ENCODE measurements at places on chromosomes 5 and 9. TPM values are rescaled to one million over a fixed set of nuclear protein-coding genes. Genes with fewer than 3 reads are reported as not detected.
A peak's percentile ranks its signal among the peaks of the same experiment; 100 is the strongest.

DNA sequence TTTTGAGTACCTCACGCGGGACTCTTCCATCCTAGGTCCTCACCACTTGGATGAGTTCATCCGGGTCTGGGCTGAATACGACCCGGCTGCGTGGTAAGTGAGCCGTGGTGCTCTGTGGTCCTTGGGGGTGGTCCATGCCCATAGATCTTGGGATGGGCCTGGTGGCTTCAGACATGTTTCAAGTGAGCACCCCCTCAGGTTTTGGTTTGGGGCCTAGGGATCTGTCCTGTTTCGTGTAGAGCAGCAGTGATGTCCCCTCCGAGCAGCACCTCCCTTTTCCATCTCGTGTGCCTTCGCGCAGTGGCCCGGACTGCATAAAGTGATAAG, 218.9 kb downstream of the CACNA1B start:
- DNase-seq: no peak
- H3K27ac ChIP-seq: no peak overlapping the region
- H3K36me3 ChIP-seq: no peaks in the 10 kb centered on the region
- no peaks in the 10 kb centered on the region for H3K27me3 ChIP-seq
- H3K4me3 ChIP-seq: no peak overlapping the region

The EFCAB9 gene
- not detected for total RNA-seq

DNA sequence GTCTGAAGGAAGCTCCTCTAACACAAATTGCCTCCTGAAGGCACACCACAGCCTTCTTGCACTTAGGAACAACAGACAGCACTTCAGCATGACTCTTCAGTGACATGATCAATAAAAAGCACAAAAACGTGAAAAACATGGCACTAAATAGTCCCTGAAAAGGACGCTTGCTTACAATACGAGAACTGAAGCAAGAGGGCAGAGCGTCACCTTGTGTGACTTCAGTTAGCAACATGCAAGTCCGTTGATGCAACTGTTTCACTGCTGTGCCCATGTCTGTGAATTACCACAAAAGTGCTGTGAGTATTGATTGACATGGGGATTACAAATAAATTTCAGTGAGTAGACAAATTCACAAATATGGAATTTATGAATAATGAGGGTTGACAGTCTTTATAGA, 219.9 kb upstream of the GAS1 start:
- no peaks in the 10 kb centered on the region for H3K36me3 ChIP-seq
- H3K4me1 ChIP-seq: no peaks in the 10 kb centered on the region
- H3K27ac ChIP-seq: no peak overlapping the region
- DNase-seq: no peak

DNA sequence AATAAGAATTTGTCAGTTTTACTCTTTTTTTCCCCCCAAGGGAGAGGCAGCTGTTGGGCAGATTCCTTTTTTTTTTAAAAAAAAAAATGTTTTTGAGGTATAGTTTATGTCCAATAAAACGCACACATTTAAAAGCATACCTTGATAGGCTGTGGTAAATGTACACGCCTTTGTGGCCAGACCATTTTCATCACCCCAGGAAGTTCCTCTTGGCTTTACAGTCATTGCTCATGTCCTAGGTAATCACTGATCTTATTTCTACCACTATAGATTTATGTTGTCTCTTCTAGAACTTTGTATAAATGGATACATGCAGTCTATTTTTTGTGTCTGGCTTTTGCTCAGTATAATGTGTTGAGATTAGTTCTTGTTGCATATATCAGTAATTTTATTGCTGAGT, 9.8 kb downstream of the SUB1 start:
- peaks cover 40% of the 10 kb centered on the region for H3K4me1 ChIP-seq
- no peaks in the 10 kb centered on the region for H3K27me3 ChIP-seq
- no peak overlapping the region for H3K4me3 ChIP-seq
- H3K27ac ChIP-seq: no peak overlapping the region

DNA sequence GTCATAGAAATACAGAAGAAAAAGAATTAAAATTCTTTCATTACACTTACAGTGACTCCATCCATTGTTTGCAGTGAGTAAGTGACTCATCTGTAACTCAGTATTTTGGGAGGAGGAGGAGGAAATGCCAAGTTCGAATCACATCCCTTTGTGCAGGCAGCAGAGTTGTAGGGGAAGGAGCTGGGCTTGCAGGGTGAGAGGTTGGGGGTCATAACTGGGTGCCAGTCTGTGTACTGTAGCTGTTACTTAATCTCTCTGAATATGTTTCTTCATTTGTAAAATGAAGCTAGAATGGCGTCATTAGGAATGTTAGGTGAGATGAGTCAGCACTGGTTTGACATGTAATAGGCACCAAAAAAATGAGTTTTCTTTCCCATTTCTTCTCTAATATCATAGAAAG, 235.7 kb upstream of the ADAMTSL1 start:
- H3K4me1 ChIP-seq: peaks cover 7% of the 10 kb centered on the region
- DNase-seq: no peak
- no peak overlapping the region for H3K4me3 ChIP-seq
- no peak overlapping the region for H3K27ac ChIP-seq
- H3K36me3 ChIP-seq: no peaks in the 10 kb centered on the region

GRCh38 chr5:53482717-53483638, 2.5 kb downstream of the FST start:
- no peaks in the 10 kb centered on the region for H3K27me3 ChIP-seq
- H3K4me1 ChIP-seq: peaks cover 19% of the 10 kb centered on the region
- no peaks in the 10 kb centered on the region for H3K36me3 ChIP-seq
- peak overlapping the region; percentile 63 for H3K27ac ChIP-seq

The IFNA21 gene
- total RNA-seq: not detected

GRCh38 chr5:42399702-42400101, 23.5 kb upstream of the GHR start:
- H3K27me3 ChIP-seq: no peaks in the 10 kb centered on the region
- DNase-seq: no peak
- no peak overlapping the region for H3K27ac ChIP-seq
- H3K36me3 ChIP-seq: no peaks in the 10 kb centered on the region

GRCh38 chr9:3677541-3677940, 151.7 kb upstream of the RFX3 start:
- no peaks in the 10 kb centered on the region for H3K27me3 ChIP-seq
- no peaks in the 10 kb centered on the region for H3K4me1 ChIP-seq
- no peak overlapping the region for H3K27ac ChIP-seq
- DNase-seq: no peak

The GGTA1 gene
- 12.5 TPM for total RNA-seq

DNA sequence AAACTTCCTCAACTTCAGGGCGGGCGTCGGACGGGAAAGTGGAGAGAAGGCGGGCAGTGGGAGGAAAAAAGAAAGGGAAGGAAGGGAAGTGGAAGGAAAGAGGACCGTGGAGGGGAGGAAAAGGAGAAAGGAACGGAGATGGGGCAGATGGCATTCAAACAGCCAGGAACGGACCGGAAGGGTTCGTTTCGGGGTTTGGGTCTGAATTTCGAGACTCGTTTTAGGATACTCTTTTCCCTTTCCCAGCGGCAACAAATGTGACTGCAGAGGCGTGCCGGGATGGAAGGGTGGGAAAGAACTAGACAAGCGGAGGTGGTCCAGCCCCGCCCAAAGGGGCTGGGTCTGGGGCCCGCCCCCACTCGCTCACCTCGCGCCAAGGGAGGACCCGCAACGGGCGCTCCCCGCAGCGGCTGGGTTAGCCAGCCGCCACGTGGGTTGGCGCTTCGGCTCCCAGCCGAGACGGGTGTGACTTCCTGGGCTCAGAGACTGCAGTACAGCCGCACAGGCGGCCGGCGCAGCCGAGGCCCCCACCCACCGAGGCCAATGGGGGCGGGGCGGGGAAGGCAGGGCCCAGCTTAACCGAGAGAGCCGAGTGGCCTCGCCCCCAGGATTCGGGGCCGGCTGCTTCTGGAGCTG, 2.7 kb downstream of the VCAN start:
- H3K4me3 ChIP-seq: peak overlapping the region; percentile 54
- H3K36me3 ChIP-seq: no peaks in the 10 kb centered on the region
- H3K27me3 ChIP-seq: no peaks in the 10 kb centered on the region
- peak; percentile 95 for DNase-seq
- peaks cover 39% of the 10 kb centered on the region for H3K4me1 ChIP-seq

GRCh38 chr5:56313004-56313531, 79.9 kb upstream of the ANKRD55 start:
- no peaks in the 10 kb centered on the region for H3K36me3 ChIP-seq
- H3K27me3 ChIP-seq: no peaks in the 10 kb centered on the region
- no peak for DNase-seq
- no peak overlapping the region for H3K27ac ChIP-seq

- no peaks in the 10 kb centered on the region for H3K27me3 ChIP-seq
- no peak overlapping the region for H3K27ac ChIP-seq
- no peak overlapping the region for H3K4me3 ChIP-seq
- DNase-seq: no peak
- no peaks in the 10 kb centered on the region for H3K4me1 ChIP-seq
Measured at GRCh38 chr9:114947058-114947457, 16.7 kb upstream of the TNFSF8 start.

The NUTM2F gene
- total RNA-seq: not detected

The CAPSL gene
- total RNA-seq: not detected

The ZNF618 gene
- 2.3 TPM for total RNA-seq

The ADGRD2 gene
- total RNA-seq: not detected

DNA sequence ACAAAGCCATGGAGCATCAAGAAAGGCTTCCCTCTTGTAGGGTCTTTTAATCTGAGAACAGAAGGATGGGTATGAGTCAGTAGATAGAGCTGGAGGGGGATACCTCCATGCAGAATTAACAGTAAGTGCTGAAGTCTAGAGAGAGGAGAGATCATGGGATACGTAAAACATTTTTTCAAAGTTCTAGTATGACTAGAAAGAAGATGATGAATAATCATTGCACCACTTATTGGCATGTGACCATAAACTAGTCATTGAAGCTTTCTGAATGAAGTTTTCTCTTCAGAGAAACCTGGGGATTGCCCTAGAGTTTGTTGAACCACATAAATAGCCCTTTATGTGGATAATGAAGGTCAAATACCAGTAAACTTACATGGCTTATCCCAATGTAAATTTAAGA, 48.6 kb upstream of the PTPRD start:
- no peak overlapping the region for H3K27ac ChIP-seq
- H3K36me3 ChIP-seq: no peaks in the 10 kb centered on the region
- H3K27me3 ChIP-seq: no peaks in the 10 kb centered on the region
- peaks cover 14% of the 10 kb centered on the region for H3K4me1 ChIP-seq

DNA sequence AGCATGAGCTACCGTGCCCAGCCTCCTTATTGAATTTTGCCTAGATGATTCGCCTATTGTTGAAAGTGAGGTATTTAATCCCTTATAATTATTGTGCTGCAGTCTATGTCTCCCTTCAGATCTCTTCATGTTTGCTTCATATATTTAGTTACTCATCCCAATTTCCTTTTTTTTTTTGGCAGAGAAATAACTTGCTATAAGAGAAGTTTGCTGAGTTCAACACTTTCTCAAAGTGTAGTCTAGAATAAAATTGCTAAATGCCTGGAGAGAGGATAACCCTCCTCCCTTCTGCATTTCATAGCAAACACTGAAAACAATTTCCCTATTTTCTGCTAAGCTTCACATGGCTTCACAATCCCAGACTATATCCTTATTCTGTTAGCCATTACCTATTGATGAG, 136.6 kb upstream of the CD180 start:
- H3K4me3 ChIP-seq: no peak overlapping the region
- H3K27me3 ChIP-seq: no peaks in the 10 kb centered on the region
- H3K27ac ChIP-seq: no peak overlapping the region
- H3K36me3 ChIP-seq: no peaks in the 10 kb centered on the region
- H3K4me1 ChIP-seq: no peaks in the 10 kb centered on the region
- DNase-seq: no peak

DNA sequence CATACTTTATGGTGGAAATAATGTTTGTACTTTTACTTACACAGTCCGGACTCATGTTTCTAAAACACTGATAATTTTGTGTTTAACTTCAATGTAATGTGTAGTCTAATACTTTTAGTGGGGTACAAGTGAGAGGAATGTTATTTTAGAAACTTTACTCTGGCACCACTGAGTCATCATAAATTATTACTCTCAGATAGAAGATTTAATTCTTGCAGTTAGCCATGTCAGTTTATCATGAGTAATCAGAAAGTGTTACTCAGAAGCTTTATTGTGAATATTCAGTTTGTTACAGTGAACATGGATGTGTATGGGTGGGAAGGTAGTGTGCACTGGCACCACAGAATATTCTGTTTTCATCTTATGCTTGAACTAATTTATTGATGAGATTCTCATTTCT, 20.0 kb downstream of the OGN start:
- H3K4me1 ChIP-seq: peaks cover 11% of the 10 kb centered on the region
- peak overlapping the region; percentile 50 for H3K27ac ChIP-seq
- no peaks in the 10 kb centered on the region for H3K27me3 ChIP-seq
- no peak for DNase-seq

DNA sequence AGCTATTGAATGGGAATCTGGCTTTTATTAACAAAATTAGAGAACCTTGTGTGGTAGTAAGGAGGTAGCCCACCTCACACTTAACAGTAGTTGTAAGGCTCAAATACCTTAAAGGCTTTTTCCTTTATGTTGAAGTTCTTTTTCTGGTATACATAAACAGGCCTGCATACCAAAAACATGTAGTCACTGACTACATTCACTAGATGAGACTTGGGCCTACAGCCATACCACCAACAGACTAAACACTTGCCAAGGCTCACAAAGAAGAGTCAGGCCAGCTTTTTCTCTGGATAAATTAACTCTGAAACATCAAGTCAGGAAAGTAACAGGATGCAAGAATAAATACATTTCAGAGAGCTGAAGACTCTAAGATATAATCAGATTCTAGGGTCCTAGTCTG, 78.6 kb upstream of the MPDZ start:
- H3K4me3 ChIP-seq: no peak overlapping the region
- H3K36me3 ChIP-seq: no peaks in the 10 kb centered on the region
- no peak overlapping the region for H3K27ac ChIP-seq
- no peak for DNase-seq
- H3K4me1 ChIP-seq: peaks cover 26% of the 10 kb centered on the region
- H3K27me3 ChIP-seq: no peaks in the 10 kb centered on the region

The PCYOX1L gene
- total RNA-seq: 5.3 TPM

DNA sequence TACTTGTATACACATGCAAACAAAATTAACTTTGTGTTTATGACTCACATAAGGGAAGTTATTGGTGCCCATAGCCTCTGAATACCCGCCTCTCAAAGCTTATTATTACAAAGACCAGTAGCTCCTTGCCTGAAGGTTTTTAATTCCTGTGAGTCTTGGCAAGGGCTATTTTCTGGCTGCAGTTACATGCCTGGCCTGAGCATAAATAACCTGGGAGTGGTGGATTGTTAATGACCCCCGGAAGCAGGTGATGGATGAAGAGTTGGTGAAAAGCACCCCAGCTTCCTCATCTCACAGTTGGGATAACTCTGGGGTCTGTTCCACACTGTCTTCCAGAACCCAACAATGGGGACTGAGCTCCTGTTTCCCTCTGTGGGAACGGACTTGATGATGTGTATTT, 594.5 kb downstream of the PDE4D start:
- no peak for DNase-seq
- H3K4me3 ChIP-seq: no peak overlapping the region
- peak overlapping the region; percentile 67 for H3K27ac ChIP-seq
- peaks cover 44% of the 10 kb centered on the region for H3K4me1 ChIP-seq
- H3K27me3 ChIP-seq: no peaks in the 10 kb centered on the region

GRCh38 chr5:134258896-134259295, 33.0 kb upstream of the PPP2CA start:
- H3K4me3 ChIP-seq: no peak overlapping the region
- H3K27ac ChIP-seq: no peak overlapping the region
- H3K4me1 ChIP-seq: no peaks in the 10 kb centered on the region

All from esophagus muscularis mucosa (tissue), 4 donors.